ENCODE measurements at places on chromosomes 2 and 18.

GRCh38 chr2:23720705-23721453 lies 206.0 kb downstream of the ATAD2B start:
- DNase-seq, result no peak

- no peak for DNase-seq
Measured at GRCh38 chr2:27074738-27075565, 3.5 kb upstream of the EMILIN1 start.

- DNase-seq, result no peak
Measured at GRCh38 chr18:5455674-5456073, 88.1 kb downstream of the EPB41L3 start.

GRCh38 chr2:166413255-166413654 lies 37.5 kb upstream of the SCN9A start:
- DNase-seq, result no peak

GRCh38 chr2:9867881-9868280 lies 24.6 kb downstream of the TAF1B start:
- DNase-seq, result no peak

- no peak for DNase-seq
Measured at GRCh38 chr2:201698588-201699226, at the start of gene MPP4. MPP4 (minus strand) TSS chr2:201698644; CDS start chr2:201693954, 4,690 bp downstream.

DNA sequence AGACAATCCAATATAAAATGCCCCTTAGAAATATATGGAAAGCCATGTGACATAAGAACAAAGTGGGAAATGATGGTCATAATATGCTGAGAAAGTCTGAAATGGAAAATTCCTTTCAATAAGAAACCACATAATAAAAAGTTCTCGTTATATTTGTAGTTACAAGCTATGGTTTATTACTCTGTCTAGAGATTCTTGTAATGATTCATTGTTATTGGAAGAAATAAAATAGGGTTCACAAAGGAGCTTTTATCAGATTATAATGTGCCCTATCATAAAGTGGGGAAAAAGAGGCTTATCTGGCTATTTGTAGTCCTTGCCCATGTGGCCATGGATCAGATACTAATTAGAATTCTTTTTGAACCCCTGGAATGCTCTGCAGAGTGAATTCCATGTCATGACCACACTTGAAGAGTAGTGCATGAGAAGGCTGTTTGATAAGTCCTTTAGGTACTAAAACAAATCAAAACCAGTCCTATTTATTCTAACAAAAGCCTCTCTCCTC lies 420.7 kb upstream of the NRP2 start:
- no peak for DNase-seq

GRCh38 chr2:47389692-47390091 lies 13.3 kb upstream of the MSH2 start:
- no peak for DNase-seq

DNA sequence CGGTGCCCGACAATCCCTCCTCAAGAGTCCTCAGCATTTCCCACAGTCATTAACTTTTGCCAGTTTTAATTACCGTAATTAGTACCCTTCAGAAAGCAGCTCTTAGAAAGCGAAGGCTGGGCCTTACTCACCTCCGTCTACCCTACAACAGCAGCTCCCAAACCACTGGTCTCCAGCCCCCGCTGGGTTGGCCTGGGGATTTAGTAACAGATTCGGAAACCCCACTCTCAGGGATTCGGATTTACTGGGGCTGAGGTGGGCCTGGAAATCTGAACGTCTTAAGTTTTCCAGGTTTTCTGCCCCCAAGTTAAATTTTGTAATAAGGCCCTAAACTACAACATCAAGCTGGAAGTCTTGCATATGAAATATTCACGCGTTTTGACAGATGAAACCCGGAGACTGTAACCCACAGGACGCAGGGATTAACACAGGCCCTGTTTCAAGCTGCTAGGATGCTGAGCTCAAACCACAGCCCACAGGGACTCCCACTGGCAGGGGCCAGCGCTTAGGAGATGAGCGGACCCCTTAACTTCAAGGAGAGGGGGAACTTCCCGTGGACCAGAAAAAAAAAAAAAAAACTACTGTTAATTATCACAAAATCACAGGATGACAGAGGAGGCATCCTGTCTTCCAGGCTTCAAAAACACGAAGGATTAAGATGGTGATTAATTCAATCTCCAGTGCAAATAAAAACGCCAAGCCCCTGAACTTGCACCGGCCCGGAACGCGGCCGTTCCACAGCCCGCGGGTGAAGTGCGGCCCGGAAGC lies 985 bp downstream of the ILKAP start:
- no peak for DNase-seq

- DNase-seq, result no peak
Measured at GRCh38 chr2:240111253-240111652, 24.9 kb downstream of the COPS9 start.

DNA sequence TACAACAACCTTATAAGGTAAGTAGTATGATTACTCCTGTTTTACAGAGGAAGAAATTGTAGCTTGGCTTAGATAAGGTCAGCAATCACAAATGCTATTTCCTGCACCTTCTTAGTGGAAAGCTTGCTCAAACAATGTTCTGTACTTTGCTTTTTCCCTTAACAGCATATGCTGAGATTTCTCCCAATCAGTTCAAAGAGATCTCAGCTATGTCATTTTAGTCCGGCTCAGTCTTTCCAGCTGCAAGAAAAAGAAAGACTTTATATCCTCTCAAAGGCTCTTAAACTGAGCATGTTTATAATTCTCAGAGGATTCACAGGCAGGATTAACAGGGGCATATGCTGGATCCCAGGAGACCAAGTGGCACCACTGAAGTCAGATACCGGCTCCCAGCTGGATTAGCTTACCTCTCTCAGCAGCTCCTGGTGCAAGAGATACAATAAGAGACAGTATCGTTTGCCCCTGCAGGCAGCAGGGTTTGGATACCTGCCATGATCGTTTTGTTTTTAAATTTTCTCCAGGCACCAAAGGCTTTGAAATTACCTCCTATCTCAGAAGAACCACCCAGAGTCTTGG lies 29.5 kb downstream of the KIAA2012 start:
- no peak for DNase-seq

DNA sequence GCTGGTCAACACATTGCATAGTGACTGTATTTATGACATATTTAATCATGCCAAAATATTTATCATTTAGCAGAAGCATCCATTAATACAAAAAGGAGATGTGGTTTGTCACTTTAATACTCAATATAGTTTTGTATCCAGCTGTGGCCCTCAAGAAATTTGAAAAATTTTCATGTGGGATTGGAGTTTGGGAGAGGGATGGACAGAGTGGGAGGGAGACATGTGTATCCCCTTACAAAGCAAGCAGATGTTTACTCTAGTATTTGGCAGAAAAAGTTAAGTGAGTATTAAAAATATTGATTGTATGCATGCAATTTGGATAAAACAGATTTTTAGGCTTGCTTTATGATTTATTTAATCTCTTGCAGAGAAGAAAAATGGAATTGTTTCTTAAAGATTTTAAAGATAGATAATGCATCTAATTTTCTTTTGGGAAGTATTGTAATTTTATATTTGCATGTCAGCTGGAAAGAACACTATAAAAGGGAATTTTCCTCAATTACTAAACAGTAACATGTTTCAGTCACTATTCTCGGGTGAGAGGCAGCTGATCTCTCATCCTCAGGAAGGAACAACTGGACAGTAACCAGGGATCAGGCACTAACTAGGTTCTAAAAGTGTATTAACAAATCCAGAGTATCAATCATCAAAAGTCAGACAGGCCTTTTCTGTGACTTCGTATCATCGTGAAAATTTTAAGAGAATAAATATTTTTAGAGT lies 1184.7 kb upstream of the NXPH2 start:
- no peak for DNase-seq

DNA sequence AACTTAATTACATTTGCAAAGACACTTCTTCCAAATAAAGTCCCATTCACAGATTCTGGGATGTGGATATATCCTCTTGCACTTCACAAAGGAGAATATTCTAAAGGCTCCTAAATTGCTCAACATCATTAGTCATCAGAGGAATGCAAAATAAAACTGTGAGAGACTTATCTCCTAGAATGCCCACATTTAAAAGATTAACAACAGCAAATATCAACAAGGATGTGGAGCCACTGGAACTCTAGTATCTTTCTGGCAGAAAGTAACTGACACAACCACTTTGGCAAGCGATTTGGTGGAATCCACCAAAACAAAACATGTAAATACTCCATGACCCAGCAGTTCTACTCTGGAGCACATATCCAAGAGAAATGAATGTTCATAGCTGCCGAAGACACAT lies 4.6 kb downstream of the NEU2 start:
- DNase-seq, result no peak

DNA sequence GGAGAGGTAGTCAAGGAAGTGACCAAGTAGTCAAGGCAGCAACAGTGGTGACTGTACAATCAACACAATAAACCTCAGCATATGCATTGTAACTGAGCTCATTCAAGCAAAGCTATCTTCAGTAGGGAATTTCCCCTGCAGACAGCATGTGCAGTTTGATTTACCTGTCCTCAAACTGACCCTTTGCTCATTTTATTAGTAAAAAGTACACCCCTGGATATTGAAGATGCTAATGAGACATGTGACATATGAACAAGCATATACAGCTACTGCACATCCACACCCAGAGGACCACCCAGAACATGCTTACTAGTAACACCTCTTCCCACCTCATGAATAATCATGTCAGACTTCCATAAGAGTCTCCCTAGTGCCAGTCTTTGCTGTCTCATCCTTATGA lies 15.4 kb downstream of the C2orf81 start:
- no peak for DNase-seq

DNA sequence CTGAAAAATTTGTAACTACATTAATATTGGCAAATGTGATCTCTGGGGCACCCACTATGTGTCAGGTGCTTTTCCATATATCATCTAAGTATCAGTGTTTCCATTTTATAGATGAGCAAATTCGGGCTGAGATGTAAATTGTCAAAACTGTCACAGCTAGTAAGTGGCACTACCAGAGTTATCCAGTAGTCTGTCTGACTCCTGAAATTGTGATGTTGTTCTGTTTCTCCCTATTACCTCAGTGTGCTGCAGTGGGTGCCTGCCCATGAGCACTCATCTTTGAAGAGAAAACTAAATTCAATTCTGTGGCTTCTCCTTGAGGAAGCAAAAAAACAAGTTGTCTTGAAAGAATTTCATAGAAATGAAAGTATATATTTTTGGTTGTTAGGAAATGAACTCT lies 467.4 kb upstream of the FANCL start:
- no peak for DNase-seq

GRCh38 chr2:100228415-100228814 lies 86.0 kb upstream of the AFF3 start:
- no peak for DNase-seq

GRCh38 chr2:240593026-240593702 lies 6.6 kb downstream of the CAPN10 start:
- no peak for DNase-seq

- no peak for DNase-seq
Measured at GRCh38 chr18:56289381-56289780, 349.0 kb downstream of the TXNL1 start.

DNA sequence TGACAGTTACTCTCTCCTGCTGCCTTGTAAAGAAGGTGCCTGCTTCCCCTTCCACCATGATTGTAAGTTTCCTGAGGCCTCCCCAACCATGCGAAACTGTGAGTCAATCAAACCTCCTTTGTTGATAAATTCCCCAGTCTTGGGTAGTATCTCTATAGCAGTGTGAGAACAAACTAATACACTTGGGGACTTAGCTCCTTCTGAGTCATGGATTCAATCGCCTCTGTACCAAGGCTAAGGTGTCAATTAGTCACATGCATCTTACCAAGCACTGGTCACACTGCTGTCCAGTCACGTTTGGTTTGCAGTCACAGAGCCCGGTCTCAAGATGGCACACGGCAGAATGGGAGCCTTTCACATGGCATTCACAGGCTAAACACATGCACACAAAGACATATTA lies 100.6 kb downstream of the LAMA1 start:
- no peak for DNase-seq

- DNase-seq, result no peak
Measured at GRCh38 chr2:229173825-229174359, 97.2 kb downstream of the PID1 start.

DNA sequence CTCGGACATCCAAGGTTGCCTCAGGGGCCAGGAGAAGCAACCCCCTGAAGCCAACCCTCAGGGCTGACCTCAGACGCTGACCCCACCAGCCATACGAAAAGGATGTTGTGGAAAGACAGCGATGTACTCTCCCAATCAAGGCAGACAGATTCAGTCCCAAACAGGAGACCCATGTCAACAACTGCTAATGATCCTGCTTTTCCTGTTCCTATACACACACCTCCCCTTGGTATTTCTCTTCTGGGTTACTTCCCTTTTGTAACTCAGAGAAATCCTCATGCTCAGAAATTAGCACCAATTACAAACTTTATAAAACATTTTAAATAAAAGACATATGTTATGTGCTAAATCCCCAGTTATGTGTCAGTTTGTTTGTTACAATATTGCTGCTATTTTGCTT lies 120.8 kb downstream of the PID1 start:
- no peak for DNase-seq

- no peak for DNase-seq
Measured at GRCh38 chr18:2442726-2443275, 128.5 kb downstream of the METTL4 start.

DNA sequence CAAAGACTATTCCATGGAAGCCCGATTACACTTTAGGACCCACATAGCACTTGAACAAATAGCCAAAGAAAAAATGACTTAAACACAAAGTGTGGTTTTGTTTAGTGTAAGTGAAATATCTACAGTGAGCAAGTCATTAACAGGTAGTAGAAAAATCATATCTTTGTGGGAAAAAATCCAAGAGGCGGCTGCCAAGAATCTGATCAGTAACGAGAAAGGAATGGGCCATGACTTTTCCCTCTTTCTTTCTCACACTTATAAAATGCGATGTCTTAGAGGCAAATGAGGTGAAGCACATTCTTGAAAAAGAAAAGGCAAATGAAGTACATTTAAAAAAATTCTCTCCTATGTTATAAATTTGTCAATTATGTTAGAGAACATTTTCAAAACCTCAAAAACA lies 12.9 kb upstream of the GEMIN6 start:
- no peak for DNase-seq

- no peak for DNase-seq
Measured at GRCh38 chr2:65638443-65638842, 206.0 kb upstream of the SPRED2 start.

DNA sequence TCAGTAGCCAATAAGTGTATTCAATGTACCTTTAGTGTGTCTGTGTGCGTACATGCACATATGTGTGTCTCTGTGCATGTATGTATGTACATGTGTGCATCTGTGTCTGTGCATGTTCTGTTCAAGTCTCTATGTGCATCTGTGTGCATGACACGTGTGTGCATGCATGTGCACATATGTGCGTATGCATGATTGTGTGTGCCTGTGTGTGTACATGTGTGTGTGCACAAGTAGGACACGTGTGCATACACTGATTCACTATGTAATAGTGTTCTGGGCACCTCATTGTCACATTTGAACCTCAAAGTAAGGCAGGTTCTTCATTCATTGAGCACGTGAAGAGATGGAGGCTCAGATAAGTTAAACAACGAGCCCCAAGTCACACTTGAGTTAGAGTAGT lies 142.6 kb upstream of the COPS8 start:
- DNase-seq, result no peak

Data from stimulated activated CD8-positive, alpha-beta memory T cell treated with anti-CD3 and anti-CD28 coated beads, Interleukin-7, amount 100 ng/mL, for 24 hours (primary cell).